Hematopoietic multipotent progenitor cell treated with erythropoietin and hydrocortisone succinate and interleukin-3 and kit ligand, for 6 days (in vitro differentiated cells): ENCODE measurements at places on chromosomes 5 and 9.

DNA sequence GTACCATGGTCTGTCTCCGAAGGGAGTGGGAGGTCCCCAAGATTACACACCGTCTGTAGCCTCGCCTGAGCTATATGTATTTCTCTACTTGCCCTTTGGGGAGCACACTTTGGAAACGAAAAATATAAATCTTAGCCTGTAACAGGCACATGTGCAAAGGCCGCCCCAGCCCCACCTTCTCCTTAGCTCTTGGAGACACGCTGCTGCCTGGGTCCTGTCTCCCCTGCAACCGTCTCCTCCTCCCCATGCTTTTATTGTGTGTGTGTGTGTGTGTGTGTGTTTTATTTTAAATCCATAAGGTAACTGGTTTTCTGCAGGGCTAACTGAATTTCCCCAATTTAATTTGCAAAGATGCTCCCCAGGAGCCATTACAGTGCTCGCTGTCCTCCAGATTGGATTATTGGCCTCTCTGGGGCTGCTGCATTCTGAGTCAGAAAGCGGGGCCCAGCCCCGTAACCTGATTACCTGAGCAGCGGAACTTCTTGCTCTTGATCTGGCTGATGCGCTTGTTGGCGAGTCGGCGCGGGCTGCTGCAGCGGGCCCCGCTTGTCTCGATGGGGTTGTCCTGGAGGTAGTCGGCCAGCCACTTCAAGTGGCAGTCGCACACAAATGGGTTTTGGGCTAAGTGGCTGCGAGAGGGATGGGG is 193.3 kb upstream of the PANK3 start:
- no peak for DNase-seq

DNA sequence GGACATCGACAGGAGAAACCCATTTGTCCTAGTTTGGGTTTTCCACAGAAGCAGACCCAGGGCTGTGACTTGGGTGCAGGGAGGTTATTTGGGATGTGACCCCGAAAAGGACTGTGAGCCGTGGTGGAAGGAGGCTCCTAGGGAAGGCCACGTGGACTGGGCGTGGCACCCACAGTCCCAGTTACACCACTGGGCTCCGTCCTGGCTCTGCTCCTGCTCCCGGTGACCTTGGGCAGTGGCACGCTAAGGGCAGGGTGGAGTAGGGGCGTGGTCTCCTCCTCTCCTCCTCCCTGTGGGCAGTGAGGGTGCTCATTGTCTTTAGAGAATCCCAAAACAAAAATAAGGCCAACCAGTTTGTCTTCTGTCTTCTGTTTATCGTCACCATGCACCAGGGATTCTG is 190.1 kb downstream of the GADD45G start:
- no peak for DNase-seq

GRCh38 chr5:79547429-79547822 is 33.5 kb upstream of the HOMER1 start:
- no peak for DNase-seq

DNA sequence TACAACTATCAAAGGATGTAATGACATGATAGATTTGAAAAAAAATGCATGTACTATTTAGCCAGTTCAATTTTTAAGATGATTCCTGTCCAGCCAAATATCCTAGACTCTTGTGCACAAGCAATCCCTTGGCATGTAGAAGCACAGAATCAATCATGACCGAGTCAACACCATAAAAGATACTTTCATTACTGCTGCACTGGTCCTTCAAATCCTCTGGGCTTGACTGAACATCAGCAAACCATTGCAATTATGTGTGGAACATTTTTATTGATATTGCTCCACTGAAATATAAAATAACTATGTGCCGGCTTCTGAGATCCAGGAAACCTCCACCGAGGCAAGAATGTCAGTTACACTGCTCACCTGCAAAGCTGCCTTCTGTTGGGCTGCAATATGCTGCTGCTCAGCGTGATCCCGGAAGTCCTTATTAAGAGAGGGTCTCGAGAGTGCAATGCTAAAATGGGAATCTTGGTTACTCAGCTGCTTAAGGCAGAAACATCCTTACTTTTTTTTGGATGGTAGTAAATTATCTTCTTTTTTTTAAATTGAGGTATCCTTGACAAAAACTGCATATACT is 28.7 kb downstream of the INIP start:
- DNase-seq, result no peak

DNA sequence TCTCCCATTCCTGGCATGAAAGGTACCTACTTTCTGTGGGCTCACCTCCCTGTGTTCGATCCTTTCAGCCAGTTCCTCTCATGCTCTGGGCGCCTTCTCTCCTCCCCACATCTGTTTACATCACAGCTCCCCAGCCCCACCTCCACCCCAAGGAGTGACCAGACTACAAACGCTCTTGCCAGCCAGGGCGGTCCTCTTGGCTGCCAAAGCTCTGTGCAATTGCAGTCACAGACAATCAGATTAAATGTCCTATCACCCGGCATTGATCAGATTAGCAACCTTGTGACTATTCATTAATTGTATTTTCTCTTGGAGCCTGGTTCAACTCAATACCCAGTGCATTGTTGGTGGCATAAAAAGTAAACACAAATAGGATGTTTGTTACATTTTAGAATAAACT is 211.2 kb upstream of the TBCA start:
- DNase-seq, result peak; percentile 27
